ENCODE measurements at places on chromosomes 6 and 20. TPM values are rescaled to one million over a fixed set of nuclear protein-coding genes. Genes with fewer than 3 reads are reported as not detected.

DNA sequence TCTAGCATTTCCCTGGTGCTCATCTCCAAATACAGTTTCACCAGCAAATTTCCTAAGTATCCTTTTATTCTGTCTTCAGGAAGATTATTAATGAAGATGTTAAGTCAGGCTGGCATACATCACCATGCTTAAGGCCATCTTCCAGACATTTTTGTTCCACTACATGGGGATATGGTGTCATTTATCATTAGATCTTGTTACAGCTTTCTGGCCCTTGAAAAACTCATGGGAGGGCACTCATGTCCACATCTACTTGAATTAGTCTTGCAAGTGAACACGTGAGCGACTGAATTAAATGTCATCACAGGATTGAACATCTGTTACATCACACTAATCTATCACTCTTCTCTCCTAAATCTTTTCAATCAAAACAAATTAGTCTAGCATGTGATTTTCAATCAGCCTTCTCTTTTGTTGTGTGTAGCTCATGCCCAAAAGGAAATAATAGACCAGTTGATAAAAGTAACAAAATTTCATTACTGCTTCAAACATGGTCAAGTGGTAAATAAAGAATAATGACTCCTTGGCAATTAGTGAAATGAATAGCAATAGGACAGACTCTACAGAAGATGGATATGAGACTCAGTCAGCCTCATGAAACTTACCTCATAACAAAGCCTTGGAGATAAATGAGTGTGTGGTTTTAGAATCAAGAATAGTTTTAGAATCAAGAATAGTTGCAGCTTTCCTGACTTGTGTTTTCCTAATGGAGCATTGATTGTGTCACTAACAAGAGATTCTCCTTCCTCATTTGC lies 80.5 kb downstream of the MTFR2 start:
- no peak for DNase-seq

- no peak for DNase-seq
Observed at GRCh38 chr6:163159110-163159509, 255.4 kb upstream of the QKI start.

DNA sequence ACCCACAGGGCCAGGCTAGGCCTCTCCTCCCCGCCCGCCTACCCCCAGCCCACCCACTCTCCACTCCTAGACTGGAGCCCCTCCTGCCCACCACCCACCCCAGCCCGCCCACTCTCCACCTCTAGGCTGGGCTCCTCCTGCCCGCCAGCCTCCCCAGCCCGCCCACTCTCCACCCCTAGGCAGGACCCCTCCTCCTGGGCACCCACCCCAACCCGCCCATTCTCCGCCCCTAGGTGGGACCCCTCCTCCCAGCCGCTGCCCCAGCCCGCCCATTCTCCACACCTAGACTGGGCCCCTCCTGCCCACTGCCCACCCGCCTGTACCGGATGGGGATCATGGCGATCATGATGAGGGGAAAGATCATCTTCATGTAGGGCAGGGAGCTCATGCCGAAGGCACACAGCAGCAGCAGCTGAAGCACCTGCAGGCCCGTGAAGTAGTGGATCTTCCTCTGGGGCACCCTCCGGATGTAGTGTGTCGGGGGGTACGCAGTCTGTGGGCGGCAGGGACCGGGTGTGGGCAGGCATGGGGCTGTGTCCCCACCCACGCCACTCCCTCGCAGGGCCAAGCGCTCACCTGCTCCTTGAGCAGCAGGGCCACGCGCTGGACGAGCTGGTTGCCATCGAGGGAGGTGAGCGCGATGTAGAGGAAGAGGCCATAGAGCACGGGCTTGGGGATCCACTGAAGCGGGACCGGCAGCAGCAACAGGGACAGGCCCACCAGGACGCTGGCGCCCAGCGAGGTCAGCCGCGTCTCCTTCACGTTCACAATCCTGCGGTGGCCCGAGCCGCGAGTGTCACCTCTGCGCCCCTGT lies 10.8 kb downstream of the SLC4A11 start:
- no peak for DNase-seq

DNA sequence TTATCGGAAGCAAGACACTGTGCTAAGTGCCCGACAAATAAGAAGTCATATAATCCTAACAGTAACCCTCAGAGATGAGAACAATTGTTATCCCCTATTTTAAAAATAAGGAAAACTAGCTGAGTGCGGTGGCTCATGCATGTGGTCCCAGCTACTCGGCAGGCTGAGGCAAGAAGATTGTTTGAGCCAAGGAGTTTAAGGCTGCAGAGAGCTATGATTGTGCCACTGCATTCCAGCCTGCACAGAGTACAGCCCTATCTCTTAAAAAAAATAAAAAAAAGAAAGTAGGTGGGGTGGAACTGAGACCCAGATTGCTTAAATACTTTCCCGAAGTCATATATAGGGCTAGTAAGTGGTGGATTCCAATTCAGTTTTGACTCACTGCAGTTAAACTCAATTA lies 84.7 kb downstream of the UST start:
- DNase-seq, result no peak

DNA sequence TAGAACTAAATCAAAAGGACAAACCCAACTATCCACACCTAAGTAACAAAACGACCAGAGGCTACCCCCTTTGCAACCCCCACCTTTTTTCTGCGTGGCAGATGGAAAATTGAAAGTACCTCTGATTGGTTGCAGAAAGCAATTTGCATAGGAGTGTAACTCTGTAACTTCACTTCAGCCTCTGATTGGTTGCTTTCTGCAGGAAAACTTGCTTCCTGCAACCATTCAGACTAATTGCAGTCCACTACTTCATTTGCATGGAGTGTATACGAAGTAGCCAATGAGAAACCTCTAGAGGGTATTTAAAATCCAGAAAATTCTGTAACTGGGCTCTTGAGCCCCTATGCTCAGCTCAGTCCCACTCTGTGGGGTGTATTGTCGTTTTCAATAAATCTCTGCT lies 129.1 kb upstream of the OLIG3 start:
- DNase-seq, result no peak

- DNase-seq, result peak; percentile 4
Observed at GRCh38 chr6:118774581-118774980, 119.4 kb upstream of the ASF1A start.

DNA sequence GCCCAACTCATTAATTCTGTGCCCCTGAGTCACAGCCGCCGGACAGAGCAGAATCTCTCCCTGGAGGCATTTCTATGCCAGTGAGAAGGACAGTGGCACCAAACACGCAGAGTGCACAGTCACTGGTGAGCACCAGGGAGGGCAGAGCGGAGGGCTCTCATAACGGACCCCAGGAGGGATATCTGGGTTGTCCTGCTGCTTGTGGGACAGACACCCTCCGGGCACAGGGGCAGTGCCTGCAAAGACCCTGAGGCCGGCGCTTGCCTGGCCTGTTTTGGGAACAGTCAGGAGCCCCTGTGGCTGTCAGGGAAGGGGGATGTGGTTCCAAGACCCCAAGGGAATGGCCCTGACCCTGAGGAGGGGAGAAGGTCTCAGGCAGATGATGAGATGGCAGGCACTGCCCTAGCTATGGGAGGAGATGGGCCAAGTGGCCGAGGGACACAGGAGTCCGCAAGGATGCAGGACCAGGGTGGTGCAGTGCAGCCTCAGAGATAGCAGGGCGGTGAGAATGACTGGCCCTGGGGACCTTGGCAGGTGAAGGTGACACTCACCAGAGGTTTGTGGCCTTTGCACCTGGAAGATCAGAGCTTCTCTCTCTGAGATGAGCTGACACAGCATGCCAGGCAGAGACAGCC lies 270.8 kb downstream of the SMOC2 start:
- no peak for DNase-seq

GRCh38 chr20:46712056-46712636 lies 2.7 kb downstream of the SLC2A10 start:
- no peak for DNase-seq

- no peak for DNase-seq
Observed at GRCh38 chr6:124432620-124433019, 529.6 kb upstream of the RNF217 start.

DNA sequence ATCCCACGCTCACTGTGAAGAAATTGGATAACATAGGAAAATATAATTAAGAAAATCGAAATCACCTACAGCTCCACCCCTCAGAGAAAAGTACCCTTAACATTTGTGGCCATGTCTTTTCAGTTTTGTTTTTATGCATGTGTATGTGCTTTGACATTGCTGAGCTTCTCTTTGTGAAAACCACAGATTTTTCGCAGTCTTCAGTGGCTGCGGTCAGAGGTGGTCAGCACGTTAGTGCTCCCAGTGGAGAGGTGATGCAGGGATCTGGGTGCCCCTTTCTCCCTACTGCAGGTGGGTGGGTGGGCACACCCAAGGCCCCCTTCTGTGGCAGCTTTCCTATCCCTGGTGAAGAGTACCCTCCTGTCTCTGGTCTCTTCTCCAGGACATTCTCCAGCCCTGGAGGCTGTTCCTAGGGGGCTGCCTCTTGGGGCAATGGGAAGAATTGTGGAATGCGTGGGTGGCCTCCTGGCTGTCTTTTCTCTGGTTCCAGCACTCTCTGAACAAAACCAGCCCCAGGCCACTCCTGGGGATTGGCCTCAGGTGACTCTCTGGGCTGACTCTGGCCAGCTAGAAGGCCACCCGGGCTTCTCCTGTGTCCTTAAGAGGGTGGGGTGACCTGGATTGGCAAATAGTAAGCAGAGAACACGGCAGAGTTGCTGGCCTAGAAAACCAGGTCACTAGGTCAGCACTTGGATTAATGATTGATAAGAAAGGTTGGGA lies 49.8 kb upstream of the FANCE start:
- no peak for DNase-seq

DNA sequence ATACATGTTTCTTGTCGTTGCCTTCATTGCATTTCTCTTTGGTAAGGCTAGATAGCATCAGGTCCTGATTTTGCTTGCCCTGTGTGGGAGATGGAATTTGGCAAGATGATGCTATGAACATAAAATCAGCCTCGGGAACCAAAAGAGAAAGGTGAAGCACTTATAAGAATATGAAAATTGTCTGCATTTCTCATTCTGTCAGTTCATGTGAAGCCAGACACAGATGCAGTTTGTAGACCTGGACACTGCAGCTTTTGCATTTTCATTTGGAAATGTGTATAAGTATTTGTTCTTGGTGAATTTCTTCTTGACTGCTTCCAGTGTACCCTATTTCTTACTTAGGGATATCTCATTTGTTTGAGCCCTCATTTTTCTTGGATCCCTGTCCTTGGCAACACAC lies 1.3 kb downstream of the YWHAB start:
- DNase-seq, result no peak

DNA sequence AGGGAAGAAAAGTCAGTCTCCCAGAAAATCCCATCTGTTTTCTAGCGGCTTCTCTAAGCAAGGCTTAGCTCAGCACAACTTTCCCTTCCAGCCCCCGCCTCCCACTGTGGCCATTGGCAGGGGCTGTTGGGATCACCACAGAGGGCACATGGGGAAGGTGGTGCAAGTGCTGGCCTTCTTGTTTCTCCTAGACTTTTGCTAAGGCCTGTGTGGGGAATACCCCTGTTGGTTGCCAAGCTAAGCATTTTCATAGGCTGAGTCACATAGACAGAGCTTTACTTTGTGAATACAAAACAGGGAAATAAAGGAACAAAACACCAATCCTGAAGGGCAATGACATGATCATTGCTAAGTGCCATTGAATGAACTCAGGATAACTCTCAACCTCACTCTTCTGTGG lies 32.4 kb upstream of the TIAM2 start:
- no peak for DNase-seq

DNA sequence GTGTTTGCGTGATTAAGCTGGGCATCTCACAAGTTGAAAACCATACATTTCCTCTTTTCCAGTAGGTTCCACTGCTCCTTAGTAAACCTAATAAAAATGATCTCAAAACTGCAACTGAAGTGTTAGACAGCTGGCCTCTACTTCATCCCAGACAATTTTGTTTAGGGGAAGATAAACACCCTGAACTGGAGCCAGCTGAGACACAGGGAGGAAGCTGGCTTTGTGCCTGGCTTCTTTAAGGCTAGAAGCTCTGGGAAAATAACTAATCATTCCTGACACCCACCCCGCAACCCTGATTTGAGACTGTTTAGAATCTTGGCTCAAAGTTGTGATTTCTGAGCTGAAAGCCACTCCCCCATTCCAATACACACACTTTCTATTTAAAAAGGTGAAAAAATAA lies 11.6 kb downstream of the PTPRT start:
- DNase-seq, result no peak

The UNC5CL gene
- total RNA-seq, result 0.16 TPM

The CST7 gene
- total RNA-seq, result 0.45 TPM

The HLA-DPA1 gene
- 8.7 TPM for total RNA-seq

The EMILIN3 gene
- 0.24 TPM for total RNA-seq

The SCRT2 gene
- not detected for total RNA-seq

The MYBL2 gene
- 14.1 TPM for total RNA-seq

The CD24 gene
- 1.1 TPM for total RNA-seq

The HSPA1L gene
- total RNA-seq, result 0.29 TPM

The PCNA gene
- 247 TPM for total RNA-seq

The RAET1G gene
- not detected for total RNA-seq
